ENCODE measurements at places on chromosomes 16 and 17.
A peak's percentile ranks its signal among the peaks of the same experiment; 100 is the strongest.

GRCh38 chr16:74951206-74951605 lies 33.7 kb downstream of the WDR59 start:
- DNase-seq = no peak

GRCh38 chr16:2003827-2004641 lies 5.6 kb downstream of the ZNF598 start:
- DNase-seq = peak; percentile 76

- DNase-seq = no peak
Observed at GRCh38 chr16:79601092-79601930, 774 bp upstream of the MAF start.

- DNase-seq = no peak
Observed at GRCh38 chr17:36107660-36108059, 4.0 kb downstream of the CCL4 start.

DNA sequence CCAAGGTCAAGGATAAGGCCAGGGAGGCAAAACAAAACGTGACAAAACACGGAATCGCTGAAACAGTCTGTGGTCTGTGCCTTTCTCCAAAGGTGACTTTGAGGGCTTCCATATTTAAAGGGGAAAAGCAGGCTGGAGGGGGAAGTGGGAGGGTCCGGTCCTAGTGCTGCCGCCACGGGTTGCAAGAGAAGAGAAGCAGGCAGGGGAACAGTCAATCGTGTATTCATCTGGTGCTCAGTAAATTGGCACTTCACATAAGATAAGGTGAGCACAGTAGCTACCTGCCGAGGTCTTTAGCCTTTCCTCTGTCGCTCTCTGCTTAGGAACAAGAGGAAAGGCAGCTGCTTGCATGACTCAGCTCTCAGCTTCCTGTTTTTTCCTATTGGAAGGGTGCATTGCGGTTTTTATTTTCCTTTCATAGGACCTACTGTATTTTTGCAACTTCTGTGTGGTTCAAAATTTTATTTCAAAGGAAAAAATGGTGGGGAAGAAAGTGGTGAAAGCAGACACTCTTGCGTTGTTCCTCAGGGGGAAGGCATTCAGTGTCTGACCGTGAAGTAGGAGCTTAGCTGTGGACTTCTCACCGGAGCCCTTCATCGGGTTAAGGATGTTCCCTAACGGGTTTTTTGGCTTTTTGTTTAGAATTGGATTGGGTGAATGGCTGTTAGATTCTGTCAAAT lies 7.1 kb upstream of the LGALS3BP start:
- DNase-seq = no peak

- no peak for DNase-seq
Observed at GRCh38 chr16:23692190-23692837, 13.6 kb downstream of the PLK1 start.

DNA sequence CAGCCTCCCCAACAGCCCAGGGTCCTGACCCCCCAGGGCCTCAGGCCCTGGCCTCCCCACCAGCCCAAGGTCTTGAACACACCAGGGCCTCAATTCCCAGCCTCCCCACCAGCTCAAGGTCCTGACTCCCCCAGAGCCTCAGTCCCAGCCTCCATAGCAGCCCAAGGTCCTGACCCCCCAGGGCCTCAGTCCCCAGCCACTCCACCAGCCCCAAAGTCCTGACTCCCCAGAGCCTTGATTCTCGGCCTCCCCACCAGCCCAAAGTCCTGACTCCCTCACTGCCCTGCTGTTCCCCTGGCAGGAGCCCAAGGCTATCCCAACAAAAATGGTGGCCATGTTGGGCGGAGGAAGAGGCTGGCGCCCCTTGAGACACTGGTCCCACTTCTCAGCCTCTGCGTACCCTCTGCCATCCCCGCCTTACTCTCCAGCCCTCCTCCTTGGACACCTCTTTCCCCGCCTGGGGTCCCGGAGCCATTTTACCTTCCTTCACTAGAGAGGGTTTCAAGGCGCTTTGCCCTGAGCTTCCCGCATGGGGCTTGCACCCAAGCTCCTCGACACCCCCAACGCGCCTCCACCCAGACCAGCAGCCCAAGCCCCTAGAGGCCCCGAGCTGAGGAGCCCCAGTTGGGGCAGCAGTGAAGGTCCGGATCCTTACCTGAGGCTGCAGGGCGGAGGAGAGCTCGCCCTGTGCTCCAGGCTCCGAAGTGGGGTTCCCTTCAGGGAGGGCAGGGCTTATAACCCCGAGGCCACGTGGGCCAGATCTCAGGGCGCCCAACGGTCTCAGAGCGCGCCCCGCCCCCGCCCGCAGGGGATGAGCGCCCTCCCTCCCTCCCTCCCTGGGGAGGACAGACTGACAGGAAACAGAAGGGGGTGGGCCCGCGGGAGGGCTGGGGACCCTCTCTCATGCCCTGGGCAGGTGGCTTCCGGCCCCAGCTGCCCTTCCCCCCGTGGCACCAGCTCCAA lies 3.5 kb upstream of the TSPOAP1 start:
- DNase-seq = peak; percentile 79

GRCh38 chr17:45313421-45313771 lies 3.4 kb downstream of the MAP3K14 start:
- no peak for DNase-seq

Measured in effector memory CD4-positive, alpha-beta T cell (primary cell).